Hematopoietic multipotent progenitor cell treated with erythropoietin and hydrocortisone succinate and interleukin-3 and kit ligand, for 4 days (in vitro differentiated cells): ENCODE measurements at places on chromosomes 6 and 20.

GRCh38 chr20:32447136-32448027 is 89.3 kb downstream of the ASXL1 start:
- no peak for DNase-seq

DNA sequence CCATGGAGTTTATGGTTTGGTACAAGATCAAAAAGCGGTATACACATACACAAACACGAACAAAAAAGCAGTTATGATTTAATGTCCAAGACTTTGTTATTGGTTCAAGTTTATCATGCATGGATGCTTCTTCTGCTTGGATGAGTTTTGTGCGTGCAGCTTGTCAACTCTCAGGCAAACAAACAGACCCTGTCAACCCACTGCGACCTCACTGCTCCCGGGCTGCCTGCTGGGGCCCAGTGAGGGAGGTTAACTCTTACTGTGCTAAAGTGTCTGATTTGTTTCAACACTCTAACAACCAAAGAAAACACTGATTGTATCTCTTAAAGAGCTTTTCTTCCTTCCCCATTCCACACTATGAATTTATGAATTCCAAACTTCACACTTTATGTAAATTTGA is 26.8 kb upstream of the DDR1 start:
- DNase-seq = no peak

DNA sequence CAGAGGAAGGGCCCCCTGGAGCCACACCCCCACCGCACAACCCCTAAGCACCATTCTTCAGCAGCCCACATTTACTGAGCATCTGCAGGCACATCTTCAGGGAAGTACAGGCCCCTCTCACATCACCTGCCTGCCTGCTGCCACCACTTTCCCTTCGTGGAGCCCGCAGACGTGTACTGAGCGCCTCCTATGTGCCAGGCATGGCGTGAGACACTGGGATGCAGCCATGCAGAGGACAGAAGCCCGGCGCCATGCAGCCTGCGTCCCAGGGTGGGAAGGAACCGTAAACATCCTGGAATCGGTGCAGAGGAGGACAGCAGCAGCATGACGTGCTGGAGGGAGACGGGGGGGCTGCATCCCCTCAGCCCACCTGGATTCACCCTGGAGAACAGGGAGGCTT is 78.1 kb downstream of the GRM4 start:
- DNase-seq = no peak

DNA sequence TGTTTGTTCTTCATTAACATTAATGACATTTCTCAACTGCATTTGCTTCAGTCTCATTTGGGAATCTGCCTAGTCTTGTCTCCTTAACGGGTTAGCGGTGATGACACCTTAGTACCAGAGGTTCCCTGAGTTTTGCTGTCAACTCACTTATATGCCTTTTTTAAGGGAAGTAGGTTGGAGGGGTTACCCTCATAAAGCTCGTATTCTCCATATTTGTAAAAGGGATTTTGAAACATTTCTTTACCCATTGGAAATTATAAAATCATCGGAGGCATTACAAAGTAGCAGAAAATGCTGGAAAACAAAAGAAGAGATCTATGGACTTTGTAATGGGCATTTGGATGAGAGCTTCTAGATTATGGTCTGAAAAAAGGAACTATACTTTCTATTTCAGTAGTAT is 88.7 kb upstream of the PRDM1 start:
- DNase-seq = no peak

GRCh38 chr6:14166839-14167238 is 49.3 kb downstream of the CD83 start:
- DNase-seq = peak; percentile 15

GRCh38 chr6:107275330-107275865 is 160.1 kb upstream of the BEND3 start:
- DNase-seq = peak; percentile 64

DNA sequence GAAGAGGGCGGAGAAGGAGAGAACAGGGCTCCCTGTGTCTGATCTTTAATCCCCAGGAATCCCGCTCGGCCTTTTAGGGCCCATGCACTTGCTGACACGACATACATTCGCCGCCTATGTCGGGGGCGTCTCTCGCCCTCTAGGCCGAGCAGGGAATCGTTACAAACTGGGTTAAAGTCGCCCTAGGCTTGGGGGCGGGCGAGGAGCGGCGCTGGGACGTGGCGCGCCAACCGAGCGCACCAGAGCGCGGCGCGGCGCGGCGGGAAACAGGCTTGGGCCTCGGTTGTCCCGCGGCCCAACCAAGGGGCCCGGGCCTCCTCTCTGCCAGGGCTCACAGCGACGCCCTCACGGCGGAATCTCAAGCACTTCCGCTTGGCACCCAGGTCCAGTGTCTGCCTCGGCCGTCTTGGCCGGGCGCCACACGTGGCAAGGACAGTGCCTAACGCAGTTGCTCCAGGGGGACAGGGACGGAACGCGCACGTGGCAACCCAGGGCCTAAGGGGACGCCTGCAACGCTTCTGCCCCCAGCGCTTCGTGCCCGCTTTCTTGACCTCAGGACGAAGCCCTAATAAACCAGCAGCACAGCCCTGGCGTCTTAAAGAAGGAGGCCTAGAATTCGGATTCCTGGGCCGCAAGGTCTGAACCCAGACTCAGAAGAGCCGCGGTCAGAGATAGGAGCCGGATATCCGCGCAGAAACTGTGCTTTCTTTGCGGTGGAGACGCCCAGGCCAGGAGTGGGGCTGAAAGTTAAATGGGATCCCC is 71.5 kb downstream of the NCR2 start:
- DNase-seq = no peak

DNA sequence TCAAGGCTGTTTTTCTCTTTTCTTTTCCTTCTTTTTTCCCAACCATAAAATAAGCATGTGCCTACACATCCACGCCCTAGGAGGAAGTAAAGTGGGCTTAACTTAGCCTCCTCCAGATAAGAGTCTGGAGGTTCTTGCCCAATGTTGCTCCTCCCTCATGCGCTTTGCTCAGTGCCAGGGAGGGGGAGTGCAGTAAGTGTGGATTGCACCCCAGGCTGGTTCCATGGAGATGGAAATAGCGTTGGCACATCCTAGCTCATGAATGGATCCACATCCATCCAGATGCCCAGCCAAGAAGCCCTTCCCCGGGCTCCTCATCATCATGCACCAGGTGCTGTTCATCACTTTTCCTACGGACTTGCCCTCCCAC is 58.2 kb downstream of the NEDD9 start:
- DNase-seq = peak; percentile 40

DNA sequence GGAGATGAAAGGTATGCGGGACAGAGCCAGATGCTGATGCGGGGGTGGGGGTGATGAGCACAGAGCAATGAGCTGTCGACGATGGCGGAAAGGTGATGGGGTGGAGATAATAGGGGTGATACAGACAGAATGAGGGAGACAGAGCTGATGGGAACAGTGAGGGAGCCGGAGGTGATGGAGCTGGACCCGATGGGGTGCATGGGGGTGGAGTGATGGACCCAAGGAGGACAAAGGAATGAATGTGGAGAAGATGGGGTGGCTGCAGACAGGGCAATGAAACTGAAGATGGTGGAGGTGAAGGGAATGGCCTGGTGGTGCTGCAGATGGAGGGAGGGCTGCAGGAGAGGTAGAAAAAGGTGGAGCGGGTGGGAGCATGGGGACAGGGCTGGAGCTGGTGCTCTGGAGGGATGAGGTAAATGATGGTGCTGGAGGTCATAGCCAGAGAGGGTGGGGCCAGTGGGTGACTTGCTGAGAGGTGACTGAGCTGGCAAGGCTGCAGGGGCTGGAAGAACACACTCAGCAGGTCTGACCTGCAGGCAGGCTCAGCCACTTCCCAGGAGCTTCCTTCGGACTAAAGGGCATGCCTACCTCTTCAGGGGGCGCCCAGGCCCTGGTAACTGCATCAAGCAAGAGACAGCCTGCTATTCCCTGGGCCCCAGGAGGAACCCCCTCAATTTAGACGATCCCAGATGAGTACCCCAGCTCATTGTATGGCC is 6.0 kb upstream of the FOXS1 start:
- DNase-seq = no peak

DNA sequence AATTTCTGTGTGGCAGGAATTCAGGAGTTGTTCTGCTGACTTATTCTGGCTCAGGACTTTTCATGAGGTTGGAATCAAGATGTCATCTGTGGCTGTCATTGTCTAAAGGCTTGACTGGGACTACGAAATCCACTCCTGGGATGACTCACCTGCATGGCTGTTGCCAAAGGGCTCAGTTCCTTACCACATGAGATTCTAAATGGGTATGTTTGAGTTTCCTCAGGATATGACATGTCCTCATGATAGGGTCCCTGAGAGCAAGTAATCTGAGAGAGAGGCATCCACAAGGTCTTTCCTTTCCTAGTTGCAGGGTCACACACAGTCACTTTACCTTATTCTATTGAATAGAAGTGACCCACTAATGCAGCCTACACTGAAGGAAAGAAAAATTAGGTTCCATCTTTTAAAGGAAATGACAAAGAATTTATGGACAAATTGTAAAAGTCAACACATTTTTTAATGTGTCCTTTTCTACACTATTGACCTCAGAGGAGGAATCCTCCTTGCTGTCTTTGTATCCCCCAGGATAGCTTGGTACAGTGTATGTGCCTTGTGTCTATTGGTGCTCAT is 1025.0 kb upstream of the GJE1 start:
- no peak for DNase-seq

DNA sequence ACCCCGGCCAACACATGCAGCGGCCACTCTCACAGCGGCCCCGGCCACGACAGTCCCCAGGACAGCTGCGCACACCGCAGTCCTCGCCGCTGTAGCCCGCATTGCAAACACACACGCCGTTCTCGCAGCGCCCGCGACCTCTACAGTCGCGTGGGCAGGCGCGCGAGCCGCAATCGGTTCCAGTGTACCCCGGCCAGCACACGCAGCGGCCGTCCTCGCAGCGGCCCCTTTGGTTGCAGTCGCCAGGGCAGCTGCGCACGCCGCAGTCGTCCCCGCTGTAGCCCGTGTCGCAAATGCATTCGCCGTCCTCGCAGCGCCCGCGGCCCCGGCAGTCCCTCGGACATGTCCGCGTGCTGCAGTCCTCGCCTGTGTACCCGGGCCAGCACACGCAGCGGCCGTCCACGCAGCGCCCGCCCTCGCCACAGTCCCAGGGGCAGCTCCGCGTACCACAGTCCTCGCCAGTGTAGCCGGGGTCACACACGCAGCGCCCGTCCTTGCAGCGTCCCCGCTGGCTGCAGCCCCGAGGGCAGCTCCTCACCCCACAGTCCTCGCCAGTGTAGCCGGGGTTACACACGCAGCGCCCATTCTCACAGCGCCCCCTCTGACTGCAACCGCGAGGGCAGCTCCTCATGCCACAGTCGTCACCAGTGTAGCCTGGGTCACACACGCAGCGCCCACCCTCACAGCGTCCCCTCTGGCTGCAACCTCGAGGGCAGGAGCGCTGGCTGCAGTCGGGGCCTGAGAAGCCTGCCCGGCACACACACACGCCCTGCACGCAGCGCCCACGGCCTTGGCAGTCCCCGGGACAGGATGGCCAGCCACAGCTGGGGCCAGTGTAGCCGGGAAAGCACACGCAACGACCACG is 12.5 kb downstream of the TNXB start:
- peak; percentile 15 for DNase-seq

- DNase-seq = no peak
These were observed 16.7 kb upstream of the TGM6 start for GRCh38 chr20:2364044-2364443.

GRCh38 chr6:17987697-17988421 is 424 bp upstream of the KIF13A start:
- peak; percentile 81 for DNase-seq

DNA sequence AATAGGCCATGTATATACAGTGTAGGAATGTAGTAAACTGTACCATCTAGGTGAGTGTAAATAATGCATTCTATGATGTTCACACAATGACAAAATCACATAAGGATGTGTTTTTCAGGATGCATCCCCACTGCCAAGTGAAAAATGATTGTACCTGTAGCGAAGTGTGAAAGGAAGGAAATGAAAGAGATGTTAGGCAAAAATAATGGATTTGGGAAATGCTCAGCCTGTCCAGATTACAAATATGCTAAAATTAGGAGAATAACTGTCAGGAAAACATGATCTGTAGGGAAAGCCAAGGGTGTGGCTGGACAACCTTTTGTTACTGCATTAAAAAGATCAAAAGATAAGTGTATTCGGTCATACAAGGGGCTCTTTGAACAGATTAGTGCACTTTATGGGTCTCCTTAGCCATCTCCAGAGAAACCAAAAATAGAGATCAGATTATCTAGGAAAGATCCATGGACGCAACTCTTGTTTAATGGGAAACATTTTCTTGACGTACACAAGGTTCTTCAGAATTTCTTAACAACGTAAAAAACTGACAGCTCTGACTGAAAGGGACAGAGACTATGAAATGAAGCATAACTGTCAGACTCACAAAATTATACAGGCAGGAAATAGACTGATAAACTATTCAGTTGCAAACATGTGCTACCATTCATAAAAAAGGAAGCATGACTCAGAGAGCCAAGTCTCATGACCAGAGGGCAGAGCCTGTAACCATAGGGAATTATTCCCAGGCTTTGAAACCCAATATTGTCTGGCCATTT is 253.6 kb upstream of the RAB32 start:
- DNase-seq = peak; percentile 65

- no peak for DNase-seq
These were observed 227.0 kb downstream of the BMP2 start for GRCh38 chr20:6994452-6994851.

DNA sequence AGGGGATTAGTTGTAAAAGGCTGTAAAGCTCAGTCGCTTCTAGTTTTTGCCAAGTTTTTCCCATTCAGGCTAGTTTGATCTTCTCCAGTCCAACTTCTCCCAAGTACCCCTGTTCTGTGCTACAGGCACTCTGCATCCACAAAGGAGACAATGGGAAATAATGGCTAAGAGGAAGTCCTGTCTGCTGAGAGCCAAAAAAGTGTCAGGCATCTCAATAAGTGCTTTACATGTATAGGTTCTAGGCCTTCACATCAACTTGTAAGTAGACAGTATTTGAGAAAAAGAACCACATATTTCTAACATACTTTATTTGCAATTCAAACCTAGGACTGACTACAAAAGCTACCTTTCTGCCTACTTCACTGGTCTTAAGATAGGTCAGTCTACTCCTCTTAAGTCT is 4.9 kb downstream of the HTR1B start:
- no peak for DNase-seq

- DNase-seq = no peak
These were observed 106.7 kb downstream of the GPX5 start for GRCh38 chr6:28632326-28632851.

GRCh38 chr6:129895692-129896091 is 34.6 kb upstream of the TMEM244 start:
- no peak for DNase-seq

- no peak for DNase-seq
These were observed 953.7 kb upstream of the MANEA start for GRCh38 chr6:94623586-94623985.

DNA sequence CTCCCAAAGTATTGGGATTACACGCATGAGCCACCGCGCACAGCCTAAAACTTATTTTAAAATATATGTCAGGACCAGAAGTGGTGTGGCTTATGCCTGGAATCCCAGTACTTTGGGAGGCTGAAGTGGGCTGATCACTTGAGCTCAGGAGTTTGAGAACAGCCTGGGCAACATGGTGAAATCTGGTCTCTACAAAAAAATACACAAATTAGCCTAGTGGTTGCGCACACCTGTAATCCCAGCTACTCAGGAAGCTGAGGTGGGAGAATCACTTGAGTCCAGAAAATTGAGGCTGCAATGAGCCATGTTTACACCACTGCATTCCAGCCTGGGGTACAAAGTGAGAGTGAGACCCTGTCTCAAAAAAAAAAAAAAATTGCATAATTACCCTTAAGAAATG is 13.7 kb downstream of the PXT1 start:
- no peak for DNase-seq
